ENCODE measurements at places on chromosomes 13 and 19. TPM values are rescaled to one million over a fixed set of nuclear protein-coding genes. Genes with fewer than 3 reads are reported as not detected.

DNA sequence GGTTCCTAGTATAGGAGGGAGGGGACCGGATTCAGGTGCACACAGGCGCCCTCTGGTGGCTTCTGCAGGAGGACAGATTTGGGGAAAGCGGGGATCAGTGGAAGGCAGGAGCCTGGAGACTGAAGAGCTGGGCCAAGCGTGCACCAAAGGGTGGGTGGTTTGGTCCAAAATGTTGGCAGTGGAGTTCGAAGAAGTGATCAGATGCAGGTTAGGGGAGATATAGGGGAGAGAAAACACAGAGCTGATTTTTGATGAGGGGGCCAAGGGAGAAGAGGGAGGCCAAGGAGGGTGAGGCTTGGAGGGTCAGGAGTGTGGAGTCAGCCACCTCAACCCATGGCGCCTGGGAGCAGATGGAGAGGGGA, 6.8 kb upstream of the CARM1 start:
- peak; percentile 93 for DNase-seq

DNA sequence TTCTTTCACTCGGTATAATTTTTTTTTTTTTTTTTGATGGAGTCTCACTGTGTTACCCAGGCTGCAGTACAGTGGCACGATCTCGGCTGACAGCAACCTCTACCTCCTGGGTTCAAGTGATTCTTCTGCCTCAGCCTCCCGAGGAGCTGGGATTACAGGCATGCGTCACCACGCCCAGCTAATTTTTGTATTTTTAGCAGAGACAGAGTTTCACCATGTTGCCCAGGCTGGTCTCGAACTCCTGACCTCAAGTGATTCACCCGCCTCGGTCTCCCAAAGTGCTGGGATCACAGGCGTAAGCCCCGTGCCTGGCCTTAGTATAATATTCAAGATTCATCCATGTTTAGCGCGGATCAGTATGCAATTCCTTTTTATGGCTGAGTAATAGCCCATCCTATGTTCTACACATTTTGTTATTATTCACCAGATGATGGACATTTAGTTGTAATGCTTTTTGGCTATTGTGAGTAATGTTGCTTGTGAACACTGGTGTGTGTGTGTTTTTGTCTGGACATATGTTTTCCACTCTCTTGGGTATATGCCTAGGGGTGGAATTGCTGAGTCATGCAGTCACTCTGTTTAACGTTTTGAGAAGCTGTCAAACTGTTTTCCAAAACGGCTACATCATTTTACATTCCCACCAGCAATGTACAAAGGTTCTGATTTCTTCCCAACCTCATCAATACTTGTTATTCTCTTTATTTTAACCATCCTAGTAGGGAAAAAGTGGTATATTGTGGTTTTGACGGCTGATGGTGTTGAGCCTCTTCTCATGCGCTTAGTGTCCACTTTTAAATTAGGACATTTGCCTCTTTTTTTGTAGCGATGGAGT, 22.9 kb downstream of the PLEKHF1 start:
- no peak for DNase-seq

The SMIM44 gene
- total RNA-seq = not detected

DNA sequence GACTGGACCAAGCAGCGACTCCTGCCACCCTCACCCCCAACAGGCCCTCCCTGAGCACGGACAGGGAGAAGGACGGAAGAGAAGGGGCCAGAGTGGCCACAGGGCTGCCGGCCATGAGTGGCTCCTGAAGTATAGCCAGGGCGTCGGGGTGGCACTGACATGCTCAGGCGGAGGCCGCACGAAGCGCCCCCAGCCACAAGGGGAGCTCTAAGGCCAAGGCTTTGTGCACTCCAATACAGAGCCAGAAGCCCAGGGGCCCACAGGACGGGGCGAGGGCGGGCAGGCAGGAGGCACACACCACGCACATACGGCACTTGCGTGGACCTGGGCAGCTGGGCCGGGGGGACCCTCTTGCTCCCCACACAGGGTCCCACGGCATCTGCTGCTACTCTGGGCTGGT, 52.0 kb downstream of the KLF2 start:
- peak; percentile 65 for DNase-seq

- DNase-seq = peak; percentile 37
These were observed 67.2 kb downstream of the SPACA7 start for GRCh38 chr13:112443191-112443994.

GRCh38 chr13:39148513-39148961, 110.3 kb downstream of the NHLRC3 start:
- peak; percentile 29 for DNase-seq

DNA sequence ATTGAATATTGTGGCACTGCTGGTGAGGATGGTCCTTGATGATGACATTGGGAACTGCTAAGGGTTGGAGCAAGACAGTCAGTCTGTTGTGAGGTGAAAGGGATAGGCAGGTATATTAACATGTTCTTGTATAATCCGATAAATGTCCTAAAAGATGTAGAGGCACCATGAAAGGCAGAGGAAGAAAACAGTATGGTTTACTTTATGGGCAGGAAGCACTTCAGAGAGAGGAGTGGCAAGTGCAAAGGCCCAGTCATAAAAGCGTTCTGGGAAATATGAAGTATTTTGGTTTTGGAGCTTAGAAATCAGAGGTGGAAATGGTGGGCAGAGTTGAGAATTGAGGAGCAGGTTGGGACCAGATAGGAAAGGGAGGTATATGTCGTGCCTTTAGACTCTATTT, 9.5 kb downstream of the NUP58 start:
- no peak for DNase-seq

GRCh38 chr19:12052497-12053169, at the start of gene ZNF878:
Gene ZNF878, minus strand, starts transcription at chr19:12052961. Its CDS starts 160 bp downstream, at chr19:12052801.
- peak; percentile 82 for DNase-seq

DNA sequence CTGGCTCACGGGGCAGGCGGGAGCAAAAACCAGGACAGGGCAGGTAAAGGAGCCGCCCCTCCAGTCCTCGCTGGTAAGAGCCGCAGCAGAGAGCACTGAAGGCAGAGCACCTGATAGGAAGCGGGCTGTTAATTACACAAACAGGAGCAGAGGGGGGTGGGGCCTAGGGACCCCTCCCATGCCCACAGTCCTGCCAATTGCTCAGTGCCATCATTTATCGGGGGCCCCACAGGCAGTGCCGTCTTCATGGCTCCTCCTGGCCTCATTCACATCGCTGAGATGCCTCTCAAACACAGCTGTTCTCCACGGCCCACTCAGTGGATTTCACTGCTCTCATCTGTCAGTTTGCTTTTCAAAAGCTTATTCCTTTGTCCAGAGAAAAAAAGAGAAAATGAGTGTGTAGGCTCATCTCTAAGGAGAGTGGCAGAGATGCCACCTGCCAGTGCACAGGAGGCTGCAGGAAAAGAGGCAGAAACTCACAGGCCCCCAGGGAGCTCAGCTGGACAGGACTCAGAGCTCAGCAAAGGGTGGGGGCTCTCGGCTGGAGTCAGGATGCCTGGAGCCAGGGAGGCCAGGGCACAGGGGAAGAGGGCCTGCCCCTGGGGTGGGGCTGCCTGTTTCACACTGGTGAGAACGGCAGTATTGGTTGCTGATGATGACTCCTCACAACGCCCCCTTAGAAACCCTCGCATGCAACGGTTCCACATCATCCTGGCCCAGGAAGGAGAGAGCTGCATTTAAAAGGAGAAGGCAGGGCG, 174.6 kb downstream of the COL4A1 start:
- DNase-seq = no peak

GRCh38 chr19:14563989-14564651, 7.7 kb downstream of the NDUFB7 start:
- DNase-seq = peak; percentile 88

The C5AR2 gene
- not detected for total RNA-seq

DNA sequence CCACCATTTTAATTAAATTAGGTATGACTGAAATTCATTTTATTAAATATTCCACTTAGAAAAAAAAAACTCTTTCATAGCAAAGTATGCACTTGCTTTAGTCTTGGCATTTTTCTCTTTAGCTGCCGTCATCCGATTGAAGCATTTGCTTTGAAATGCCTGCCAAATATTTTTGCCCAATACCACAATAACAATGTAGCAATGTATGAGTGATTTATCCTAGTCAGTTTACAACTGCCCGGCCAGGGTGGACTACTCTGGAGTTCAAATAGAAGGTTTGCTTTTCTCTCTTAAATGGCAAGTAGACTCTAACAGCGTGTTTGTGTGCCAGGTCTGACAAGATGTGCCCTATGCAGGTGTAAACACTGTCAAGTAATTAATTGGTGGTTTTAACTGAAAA, 675.3 kb upstream of the SGCG start:
- no peak for DNase-seq

DNA sequence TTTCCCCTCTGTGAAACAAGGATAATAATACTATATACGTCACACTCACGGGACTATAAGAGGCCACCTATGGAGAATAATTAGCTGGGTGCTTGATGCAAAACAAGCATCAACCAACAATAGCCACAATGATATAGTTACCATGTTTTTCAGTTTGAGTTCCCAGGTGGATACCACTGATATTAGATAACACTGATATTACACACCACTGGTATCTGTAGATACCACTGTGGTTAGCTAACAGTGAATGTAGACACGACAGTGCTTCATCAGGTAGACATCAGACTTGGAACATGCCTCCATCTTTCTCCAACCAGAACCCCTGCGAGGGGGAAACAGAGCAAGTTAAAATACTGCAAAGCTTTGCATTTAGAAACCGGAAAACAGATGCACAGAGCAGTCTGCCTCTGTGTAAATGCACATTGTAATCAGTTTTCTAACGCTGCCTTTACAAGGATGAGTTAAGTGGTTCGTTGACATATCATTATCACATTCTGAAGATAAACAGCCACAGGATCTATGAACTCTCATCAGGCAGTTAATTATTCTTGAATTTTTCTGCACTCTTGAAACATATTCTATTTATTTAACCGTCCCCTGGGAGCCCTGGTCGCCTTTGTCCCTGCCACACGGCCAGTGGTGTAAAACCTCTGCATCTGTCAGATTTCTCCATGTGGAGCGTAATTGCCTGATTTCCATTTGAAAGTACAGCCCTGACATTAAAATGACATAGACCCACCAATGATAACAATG, 80.7 kb downstream of the RNASEH2B start:
- no peak for DNase-seq

The C1QTNF9B gene
- not detected for total RNA-seq

The NEK5 gene
- total RNA-seq = 0.16 TPM

DNA sequence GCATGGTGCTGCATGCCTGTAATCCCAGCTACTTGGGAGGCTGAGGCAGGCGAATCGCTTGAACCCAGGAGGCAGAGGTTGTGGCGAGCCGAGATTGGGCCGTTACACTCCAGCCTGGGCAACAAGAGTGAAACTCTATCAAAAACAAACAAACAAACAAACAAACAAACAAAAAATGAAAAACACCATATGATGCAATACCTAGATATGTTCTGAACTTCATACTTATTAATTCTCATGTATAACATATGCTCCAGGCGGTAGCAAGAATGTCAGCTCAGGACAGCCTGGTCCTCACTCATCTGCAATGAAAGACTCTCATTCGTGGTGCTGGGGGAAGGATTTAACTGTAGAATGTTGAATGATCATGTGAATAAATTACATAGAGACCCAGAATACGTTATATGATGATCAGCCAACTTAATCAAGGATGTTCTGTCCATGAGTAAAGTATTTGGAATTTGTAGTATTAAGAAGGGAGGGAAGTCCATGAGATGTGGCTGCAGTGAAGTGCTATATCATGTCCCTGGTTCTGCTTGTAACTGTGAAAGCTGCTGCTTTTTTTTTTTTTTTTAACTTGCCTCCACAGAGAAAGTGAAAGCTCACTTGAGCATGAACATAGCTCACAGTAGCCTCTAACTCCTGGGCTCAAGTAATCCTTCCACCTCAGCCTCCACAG, 206.8 kb downstream of the UQCRFS1 start:
- DNase-seq = no peak

GRCh38 chr13:32381539-32381938, 46.4 kb downstream of the N4BP2L1 start:
- DNase-seq = no peak

- DNase-seq = no peak
These were observed 166.2 kb downstream of the FGF14 start for GRCh38 chr13:102235689-102236088.

The CCDC169 gene
- 0.30 TPM for total RNA-seq

DNA sequence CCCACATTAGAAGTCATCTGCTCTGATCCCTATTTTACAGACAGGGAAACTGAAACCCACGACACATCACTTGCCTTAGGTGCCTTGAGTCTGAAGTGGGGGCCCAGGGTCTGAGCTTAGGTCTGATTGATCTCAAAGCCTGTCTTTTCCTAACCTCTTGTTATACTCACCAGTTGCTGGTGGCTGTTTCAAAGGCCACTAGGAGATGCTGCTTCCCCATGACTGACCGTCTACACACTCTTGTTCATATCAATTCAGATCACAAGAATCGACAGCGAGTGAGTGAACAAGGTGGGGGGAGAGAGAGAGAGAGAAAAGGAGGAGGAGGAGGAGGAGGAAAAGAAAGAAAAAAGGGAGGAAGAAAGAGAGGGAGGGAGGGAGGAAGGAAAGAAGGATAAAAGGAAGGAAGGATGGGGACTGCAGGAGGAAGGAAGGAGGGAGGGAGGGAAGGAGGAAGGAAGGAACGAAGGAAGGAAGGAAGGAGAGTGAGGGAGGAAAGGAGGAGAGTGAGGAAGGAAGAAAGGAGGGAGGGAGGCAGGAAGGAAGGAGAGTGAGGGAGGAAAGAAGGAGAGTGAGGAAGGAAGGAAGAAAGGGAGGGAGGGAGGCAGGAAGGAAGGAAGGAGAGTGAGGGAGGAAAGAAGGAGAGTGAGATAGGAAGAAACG, 3.3 kb downstream of the OR10H1 start:
- DNase-seq = peak; percentile 13

GRCh38 chr19:33406521-33407139, 33.1 kb downstream of the CEBPG start:
- DNase-seq = peak; percentile 85

DNA sequence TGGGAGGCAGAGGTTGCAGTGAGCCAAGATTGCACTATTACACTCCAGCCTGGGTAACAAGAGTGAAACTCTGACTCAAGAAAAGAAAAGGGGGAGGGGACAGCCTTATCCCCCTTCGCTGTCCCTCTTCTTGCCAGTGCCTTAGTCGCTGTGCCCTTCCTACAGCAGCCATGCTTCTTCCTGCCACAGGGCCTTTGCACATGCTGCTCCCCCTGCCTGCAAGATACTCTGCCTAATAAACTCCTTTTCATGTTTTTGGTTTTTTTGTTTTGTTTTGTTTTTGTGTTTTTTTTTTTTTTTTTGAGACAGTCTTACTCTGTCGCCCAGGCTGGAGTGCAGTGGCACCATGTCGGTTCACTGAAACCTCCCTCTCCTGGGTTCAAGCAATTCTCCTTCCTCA, 21.4 kb downstream of the NWD1 start:
- DNase-seq = peak; percentile 8

- peak; percentile 96 for DNase-seq
These were observed 672 bp upstream of the IRF2BP1 start for GRCh38 chr19:45886427-45887199.

The SOX1 gene
- total RNA-seq = not detected

DNA sequence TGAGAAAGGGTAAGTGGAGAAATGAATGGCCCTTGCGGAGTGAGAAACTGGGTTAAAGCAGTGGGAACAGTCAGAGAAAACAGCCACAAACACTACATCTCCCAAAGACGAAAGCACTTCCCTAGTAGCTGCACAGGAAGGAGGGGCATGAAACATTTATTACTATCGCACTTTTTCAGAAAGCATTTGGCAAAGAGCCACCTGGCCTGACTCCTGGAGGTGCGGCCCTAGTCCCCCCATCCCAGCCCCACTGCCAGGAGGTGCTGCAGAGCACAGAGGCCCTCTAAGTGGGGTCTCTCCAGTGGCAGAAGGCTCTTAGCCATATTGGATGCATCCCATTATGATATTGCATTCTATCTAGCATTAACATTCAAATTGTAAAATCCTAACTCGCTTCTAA, 55.8 kb downstream of the MTMR6 start:
- no peak for DNase-seq

- no peak for DNase-seq
These were observed 66.2 kb upstream of the TM9SF2 start for GRCh38 chr13:99435116-99435515.
